RCC 7860 (cell line): ENCODE measurements at places on chromosomes 13 and 19.

GRCh38 chr13:60645676-60646075 is 248.7 kb downstream of the TDRD3 start:
- DNase-seq: peak; percentile 61

GRCh38 chr19:17719730-17720400 is 585 bp downstream of the MAP1S start:
- DNase-seq: no peak

GRCh38 chr13:100502446-100502845 is 86.1 kb downstream of the GGACT start:
- no peak for DNase-seq

GRCh38 chr19:52665529-52665928 is 27.4 kb upstream of the ZNF83 start:
- DNase-seq: peak; percentile 90

- DNase-seq: peak; percentile 16
Observed at GRCh38 chr13:38366954-38367645, 17.4 kb downstream of the UFM1 start.

- no peak for DNase-seq
Observed at GRCh38 chr13:107834281-107834680, 381.1 kb downstream of the LIG4 start.

GRCh38 chr13:50116430-50116973 is 101.3 kb downstream of the KCNRG start:
- no peak for DNase-seq

- DNase-seq: no peak
Observed at GRCh38 chr19:4297901-4298809, 4.0 kb downstream of the TMIGD2 start.

- no peak for DNase-seq
Observed at GRCh38 chr13:112618501-112618900, 30.5 kb upstream of the TUBGCP3 start.

DNA sequence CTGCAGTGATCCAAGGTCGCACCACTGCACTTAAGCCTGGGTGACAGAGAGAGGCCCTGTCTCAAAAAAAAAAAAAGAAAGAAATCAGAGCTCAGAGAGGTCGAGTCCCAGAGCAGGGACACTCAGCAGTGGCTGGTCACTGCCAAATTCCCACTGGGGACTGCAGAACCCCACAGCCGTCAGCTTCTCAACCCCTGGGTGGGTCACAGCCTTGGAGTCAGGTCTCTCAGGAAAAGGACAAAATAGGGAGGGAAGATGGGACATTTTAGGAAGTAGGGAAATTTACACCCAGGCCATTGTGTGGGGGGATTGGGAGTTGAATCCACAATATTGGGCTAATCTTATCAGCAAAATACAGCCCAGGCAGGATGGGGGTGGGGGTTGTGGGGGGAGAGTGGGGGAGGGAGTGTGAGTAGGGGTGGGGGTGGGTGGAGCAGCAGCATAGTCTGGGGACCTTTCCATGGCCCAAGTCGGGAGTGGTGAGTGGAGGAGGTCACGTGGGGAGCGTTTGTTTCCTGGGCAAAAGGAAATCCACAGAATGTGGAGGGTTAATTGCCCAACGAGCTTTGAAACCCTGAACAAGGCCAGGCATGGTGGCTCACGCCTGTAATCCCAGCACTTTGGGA is 5.0 kb upstream of the CCDC194 start:
- no peak for DNase-seq

DNA sequence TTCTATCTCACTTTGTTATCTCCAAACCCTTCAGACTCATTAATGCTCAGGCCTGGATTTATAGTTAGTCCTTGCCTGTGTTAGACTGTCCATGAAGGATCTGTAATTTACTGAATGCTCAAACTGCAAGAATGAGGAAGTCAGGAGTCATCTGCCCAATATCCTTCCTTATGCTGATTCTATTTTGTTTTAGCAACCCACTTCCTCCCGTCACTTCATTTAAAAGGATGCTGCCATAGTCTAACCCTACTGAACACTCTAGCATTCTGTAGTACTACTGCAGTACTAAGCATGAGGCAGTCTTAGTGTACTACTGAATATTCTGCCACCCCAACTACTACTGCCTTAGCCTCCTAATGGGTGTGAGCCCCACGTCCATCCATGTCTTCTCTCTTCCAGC is 1.5 kb downstream of the FCAR start:
- no peak for DNase-seq

DNA sequence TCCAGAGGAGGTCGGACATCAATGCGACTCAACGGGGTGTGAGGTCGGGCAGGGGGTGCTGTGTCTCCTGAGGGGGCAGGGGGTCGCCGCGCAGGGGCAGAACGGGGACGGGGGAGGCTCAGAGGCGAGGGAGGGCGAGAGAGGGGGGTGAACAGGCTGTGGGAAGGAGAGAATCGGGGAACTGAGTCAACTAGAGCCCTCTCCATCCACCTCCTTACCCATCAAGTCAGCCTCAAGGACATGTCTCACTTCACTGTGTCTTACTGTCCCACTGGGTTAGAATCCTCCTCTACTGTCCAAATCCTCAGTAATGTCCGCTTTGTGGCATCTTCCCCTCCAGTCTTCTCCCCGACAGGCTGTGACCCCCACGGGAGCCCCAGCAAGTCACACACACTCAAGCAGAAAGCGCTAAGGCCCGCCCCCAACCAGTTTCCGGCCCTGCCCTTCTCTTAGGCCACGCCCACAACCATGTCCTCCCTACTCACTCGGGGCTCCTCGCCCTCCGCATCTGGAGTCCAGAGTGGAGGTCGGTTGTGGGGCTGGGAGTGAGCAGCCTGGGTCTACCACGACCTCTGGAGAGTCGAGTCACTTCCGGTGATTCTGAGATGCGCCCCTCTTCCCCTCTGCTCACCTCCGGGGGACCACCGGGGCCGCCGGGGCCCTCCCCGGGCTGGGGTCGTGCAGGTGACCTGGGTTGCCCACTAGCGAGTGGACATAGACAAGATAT is 9.3 kb downstream of the PLEKHA4 start:
- no peak for DNase-seq

GRCh38 chr19:13956365-13956744 is 4.0 kb downstream of the DCAF15 start:
- no peak for DNase-seq

DNA sequence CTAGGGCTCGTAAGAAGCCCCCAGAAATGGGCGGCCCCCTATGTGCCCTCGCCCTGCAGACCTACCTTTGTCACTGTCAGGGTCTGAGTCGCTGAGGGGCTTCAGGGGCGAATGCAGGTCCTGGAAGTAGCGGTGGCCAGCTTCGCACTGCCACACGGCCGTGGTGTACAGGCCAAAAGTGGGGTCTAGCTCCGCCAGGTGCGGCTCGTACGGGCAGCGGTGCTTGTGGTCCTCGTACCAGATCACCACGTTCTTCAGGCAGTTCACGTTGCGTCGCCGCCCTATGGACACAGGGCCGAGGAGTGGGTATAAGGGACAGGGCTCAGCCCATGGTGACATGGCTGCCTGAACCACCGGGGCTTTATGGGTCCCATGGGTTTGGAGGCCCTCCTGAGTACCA is 9.8 kb downstream of the ZNF653 start:
- DNase-seq: no peak

- no peak for DNase-seq
Observed at GRCh38 chr19:56834564-56835375, 5.8 kb downstream of the PEG3 start.

DNA sequence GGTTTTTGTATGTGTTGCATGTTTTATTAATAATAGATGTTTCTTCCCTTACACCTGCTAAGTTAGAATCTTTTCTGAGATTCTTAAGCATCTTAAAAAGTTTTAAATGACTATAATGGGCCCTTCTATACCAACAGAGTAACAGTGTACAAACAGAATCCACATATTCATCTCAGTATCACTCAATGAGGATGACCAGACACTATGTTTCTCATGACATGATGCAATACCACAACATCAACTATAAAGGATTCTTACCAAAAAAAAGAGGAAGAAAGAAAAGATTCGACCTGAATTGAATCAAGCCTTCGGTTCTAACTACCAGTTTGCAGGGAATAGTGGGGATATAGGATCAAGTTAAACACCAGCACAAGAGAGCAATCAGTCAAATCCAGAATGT is 56.5 kb downstream of the INTS6 start:
- no peak for DNase-seq

DNA sequence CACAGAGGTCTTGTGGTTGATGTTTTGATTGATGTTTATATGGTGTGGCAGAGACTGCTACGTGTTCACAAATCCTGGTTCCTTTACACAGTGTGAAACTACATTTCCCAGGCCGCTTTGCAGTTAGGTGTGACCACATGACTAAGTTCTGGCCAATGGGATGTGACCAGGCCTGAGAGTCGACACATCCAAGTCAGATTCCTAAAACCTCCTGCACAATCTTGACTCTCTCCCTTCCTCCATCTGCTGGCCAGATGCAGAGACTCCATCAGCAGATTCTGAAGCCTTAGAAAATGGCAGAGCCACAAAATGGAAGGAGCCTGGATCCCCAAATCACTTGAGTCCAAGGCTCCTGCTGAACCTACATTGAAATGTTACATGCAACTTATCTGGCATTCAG is 12.6 kb downstream of the CD37 start:
- peak; percentile 31 for DNase-seq

DNA sequence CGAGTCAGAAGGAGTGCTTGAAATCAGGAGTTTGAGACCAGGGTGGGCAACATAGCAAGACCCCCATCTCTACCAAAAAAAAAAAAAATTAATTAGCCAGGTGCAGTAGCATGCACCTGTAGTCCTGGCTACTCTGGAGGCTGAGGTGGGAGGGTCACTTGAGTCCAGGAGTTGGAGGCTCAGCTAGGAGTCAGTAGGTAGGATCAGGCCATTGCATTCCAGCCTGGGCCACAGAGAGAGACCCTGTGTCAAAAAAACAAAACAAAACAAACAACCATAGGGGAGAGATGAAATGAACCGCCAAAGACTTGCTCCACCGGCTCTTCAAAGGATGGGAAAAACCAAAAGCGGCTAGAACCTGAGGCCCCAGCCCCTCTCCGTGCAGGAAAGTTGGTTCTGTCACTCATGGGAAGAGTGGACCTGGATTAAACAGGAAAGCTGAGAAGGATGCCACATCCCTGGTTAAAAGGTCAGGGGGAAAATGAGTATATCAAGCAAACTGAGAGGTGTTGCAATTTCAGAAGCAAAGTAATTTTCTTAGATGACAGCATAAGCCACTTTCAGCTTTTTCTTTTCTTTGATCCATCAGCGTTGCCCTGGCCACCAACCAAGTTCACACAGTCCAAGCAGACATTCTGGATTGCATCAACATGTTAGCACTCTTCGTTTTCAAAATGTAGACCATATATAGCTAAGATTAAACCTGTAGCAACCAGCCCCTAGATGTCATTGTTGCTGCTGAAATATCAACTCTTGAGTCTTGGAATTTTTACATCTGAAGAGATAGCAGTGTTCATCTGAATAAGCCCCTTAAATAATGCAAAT is 8.9 kb upstream of the ZNF507 start:
- no peak for DNase-seq

DNA sequence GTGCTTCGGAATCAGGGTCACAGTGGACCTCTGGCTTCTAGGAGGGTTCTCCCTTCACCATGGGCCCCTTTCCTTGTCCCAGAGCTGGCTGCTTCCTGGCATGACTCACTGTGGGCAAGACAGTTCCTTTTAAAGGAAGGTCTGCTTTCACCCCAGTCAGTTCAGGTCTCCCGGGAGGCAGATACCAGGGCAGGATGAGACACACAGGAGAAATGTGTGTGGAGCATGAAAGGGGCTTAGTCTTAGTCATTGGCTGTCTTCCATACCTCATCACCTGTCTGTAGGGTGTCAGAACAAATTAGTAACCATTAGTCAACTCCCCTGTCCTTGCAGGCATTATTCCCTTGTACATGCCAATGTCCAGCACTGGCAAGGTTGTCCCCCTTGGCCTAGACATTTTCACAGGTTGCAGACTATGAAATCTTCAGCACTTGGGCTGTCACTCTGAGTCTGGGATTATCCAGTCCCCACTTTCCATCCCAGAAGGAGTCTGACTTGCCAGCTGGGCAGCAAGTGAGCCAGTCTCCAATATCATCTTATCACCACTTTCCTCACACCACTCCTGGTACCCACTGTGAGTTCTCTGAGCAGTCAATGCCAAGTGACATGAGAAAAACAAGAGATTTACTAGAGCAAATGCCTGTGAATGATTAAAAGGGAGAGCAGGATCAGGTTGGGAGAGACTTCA is 76.8 kb upstream of the MEDAG start:
- peak; percentile 95 for DNase-seq

DNA sequence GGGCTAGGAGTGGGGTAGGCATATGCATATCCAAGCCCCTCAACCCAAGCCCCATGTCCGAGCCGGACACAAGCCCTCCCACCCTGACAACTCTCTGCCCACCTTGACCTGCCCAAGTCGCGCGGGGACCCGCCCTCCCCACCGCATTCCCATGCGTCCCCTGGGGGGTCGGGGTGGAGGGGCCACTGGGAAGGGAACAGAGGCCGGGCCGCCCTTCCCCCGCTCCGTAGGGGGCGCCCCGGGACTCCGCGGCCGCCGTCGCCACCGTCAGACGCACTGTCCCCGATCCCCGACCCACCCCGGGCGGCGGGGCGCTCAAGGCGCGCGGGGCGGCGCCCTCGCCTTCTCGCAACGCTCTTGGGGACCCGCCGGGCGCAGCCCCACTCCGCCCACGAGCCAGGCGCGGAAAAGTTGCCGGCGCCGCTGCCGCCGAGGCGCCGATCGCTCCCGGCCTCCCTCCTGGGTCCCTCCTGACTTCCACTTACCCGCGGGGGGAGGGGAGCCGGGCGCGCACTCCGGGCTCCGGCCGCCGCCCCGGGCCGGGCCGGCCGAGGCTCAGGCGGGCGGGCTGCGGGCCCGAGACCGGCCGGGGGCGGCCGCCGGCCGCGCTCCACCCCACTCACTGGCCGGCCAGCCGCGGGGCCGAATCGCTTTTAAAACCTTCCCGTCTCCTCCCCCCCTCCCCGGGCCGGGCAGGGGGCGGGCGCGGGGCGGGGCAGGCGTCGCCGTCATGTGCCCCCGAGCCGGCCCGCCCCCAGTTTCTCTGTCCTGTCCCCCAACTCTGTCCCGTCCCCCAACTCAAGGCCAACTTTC is 34.4 kb upstream of the NANOS3 start:
- DNase-seq: peak; percentile 44

GRCh38 chr13:102197193-102197592 is 204.7 kb downstream of the FGF14 start:
- no peak for DNase-seq

- DNase-seq: no peak
Observed at GRCh38 chr19:49436381-49437017, 4.8 kb downstream of the SLC17A7 start.

- DNase-seq: peak; percentile 14
Observed at GRCh38 chr19:39398297-39398864, 7.2 kb downstream of the MED29 start.
